IMR-90 (cell line): ENCODE measurements at places on chromosomes 13 and 19. TPM values are rescaled to one million over a fixed set of nuclear protein-coding genes. Genes with fewer than 3 reads are reported as not detected.

GRCh38 chr19:30006207-30006606 lies 64.2 kb downstream of the URI1 start:
- no peak for DNase-seq

The LPAR6 gene
- 1.4 and 4.4 TPM in 2 replicates for total RNA-seq

DNA sequence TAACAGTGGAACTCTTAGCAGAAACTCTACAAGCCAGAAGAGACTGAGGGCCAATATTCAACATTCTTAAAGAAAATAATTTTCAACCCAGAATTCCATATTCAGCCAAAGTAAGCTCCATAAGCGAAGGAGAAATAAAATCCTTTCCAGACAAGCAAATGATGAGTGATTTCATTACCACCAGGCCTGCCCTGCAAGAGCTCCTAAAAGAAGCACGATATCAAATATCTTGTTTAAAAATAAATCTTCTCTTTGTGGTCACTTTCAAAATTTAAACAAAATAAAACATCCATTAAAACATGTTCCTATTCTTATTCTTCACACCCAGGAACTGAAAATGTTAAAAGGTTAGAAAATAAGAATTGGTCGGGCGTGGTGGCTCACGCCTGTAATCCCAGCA lies 13.7 kb downstream of the MICU2 start:
- DNase-seq, result peak; percentile 21

GRCh38 chr19:53132141-53132991 lies at the start of gene ZNF415:
ZNF415 (minus strand) TSS chr19:53132910; CDS start chr19:53122676, 10,234 bp downstream.
- DNase-seq, result peak; percentile 67

GRCh38 chr19:41299755-41300089 lies 10.2 kb upstream of the CCDC97 start:
- peak; percentile 92 for DNase-seq

- DNase-seq, result no peak
Measured at GRCh38 chr13:112531263-112531794, 56.6 kb downstream of the TUBGCP3 start.

GRCh38 chr13:113448885-113449692 lies 4.2 kb downstream of the ADPRHL1 start:
- DNase-seq, result no peak

GRCh38 chr19:53102756-53103233 lies 427 bp downstream of the ZNF160 start:
- peak; percentile 31 for DNase-seq

DNA sequence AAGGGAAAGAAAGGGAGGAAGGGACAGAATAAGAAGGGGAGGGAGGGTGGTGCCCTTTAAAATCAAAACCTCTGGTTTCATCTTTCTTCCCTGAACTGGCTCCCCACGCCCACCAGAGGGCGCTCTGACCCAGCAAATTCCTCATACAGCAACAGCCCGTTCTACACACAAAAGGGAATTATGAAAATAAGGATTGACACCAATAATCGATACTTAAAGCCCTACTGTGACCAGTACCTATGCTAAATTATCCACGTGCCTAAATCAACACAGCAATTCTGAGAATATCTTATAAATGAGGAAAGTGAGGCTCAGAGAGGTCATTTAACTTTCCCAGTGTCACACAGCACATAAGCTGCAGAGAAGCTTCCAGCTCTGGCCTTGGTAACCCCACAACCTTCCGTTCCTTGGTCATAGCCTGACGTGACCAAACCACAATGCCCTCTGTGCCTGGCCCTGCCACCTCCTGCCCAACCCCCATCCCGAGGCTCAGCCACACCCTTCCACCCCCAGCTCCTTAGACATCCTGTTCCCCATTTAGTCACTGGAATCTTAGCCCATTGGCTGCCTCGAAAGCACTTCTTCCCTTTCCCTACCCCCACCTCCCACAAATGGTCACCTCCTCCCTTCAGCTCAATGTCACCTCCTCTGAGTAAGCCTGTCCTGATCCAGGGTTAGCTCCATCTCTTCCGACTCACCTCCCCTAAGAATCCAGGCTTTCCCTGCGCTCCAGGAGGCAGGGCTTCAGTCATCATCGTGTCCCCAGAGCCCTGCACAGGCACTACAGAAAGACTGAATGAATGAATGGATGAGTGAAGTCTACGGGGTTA lies 34.2 kb upstream of the PNMA8B start:
- DNase-seq, result peak; percentile 54

The AMER2 gene
- not detected in 2 replicates for total RNA-seq

- peak; percentile 53 for DNase-seq
Measured at GRCh38 chr19:5850743-5851293, 431 bp downstream of the FUT3 start.

The ZFP82 gene
- 3.9 and 5.0 TPM in 2 replicates for total RNA-seq

DNA sequence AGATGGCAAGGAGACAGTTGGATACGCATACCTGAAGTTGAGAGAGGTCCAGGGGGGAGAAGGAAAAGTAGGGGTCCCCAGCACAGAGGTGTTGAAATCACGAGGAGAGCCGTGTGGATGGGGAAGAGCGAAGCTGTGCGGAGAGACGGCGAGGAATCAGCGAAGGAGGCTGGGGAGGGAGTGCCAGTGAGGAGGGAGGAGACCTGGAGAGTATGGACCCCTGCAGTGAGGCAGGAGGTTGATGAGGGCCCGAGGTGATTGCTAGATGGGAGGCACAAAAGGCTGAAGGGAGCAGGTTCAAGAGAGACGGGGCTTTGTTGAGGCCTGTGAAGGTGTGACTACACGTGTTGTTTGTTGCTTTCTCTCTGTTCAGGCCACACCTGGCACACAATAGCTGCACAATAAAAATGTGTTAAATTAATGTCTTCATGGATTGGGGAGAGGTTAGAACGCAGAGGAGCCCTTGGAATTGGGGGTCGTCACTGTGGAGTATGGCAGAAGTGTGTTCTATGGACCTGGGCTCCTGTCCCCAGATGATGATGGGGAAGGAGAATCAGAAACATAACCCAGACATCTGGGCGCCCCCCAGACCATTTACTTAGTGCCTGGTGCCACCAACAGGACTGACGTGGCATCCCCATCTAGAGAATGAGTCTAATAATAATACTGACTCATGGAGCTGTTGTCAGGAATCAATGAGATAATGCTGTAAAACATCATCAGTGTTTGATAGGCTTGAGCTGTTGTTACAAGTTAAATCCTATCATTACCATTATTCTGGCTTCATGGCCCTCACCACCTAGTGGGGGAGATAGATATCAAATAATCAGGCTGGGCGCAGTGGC lies 137.5 kb downstream of the SIPA1L3 start:
- DNase-seq, result peak; percentile 68

GRCh38 chr13:75194717-75195462 lies 287.1 kb downstream of the TBC1D4 start:
- DNase-seq, result no peak

GRCh38 chr19:33863436-33863835 lies 66.8 kb downstream of the KCTD15 start:
- no peak for DNase-seq

The KIR3DL2 gene
- not detected in 2 replicates for total RNA-seq

DNA sequence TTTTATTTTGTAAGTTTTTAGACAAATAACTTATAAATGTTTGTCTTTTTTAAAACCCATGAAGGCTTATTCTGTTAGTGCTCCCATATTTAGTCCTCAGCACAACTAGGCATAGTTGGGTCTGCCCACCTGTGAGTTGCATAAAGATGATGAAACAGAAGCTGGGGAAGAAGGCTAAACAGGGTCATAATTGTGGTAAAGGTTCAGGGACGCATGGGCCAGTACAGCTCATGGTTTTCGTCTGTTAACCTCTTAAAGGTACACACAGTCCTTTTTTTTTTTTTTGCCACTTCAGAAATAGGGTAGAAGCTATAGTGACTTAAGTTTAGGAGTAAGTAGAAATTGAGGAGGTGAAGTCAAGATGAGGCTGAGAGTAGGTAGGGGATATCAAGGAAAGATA lies 58.3 kb downstream of the TM9SF2 start:
- no peak for DNase-seq

- DNase-seq, result no peak
Measured at GRCh38 chr19:48249502-48250014, 6.2 kb downstream of the CARD8 start.

DNA sequence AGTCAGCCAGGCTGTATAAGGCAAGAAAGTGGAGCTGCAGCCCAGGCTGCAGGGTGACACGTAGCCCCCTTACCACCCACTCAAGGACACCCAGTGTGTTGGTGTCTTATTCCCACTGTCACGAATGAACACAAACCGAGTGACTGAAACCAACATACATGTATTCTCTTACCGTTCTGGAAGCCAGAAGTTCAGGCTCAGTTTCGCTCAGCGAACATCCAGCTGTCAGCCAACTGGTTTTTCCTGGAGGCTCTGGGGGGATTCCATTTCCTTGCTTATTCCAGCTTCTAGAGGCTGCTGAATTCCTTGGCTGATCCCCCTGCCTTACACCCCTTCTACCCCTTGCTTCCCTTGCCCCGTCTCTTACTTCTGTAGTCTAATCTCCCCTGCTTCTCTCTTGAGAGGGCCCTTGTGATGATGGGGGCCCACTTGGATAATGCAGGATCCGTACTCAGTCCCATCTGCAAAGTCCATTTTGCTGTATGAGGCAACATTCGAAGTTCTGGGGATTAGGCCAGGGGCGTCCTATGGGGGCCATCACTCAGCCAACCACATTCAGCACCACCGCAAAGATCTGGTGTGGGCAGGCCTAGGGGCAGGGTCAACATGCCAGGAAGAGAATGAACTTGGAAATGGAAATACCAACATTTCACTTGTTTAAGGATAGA lies 47.3 kb upstream of the MTIF3 start:
- no peak for DNase-seq

- no peak for DNase-seq
Measured at GRCh38 chr13:40585911-40586471, 80.5 kb downstream of the FOXO1 start.

GRCh38 chr13:64397701-64398100 lies 2832.4 kb downstream of the PCDH9 start:
- DNase-seq, result peak; percentile 2

DNA sequence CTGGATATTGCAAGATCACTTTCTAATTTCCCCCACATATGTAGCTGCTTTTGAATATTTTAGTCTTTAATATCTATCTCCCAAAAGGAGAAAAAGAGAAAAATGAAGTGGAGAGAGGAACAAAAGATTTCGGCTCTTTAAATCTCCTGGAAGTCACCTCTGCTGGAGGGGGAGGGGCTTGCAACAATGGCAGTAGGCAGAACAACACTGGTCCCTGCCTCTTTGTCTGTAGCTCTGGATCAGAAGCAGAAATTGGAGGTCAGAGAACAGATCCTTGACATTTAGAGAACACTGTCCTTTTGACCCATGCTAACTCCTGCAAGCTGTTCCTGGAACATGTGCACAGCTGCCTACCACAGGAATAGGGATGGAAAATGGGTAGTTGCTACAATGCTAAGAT lies 86.7 kb upstream of the GPR12 start:
- DNase-seq, result no peak

The PSPN gene
- total RNA-seq, result 0.54 and 0.56 TPM in 2 replicates

- DNase-seq, result no peak
Measured at GRCh38 chr13:54945973-54946372, 1917.4 kb downstream of the OLFM4 start.

DNA sequence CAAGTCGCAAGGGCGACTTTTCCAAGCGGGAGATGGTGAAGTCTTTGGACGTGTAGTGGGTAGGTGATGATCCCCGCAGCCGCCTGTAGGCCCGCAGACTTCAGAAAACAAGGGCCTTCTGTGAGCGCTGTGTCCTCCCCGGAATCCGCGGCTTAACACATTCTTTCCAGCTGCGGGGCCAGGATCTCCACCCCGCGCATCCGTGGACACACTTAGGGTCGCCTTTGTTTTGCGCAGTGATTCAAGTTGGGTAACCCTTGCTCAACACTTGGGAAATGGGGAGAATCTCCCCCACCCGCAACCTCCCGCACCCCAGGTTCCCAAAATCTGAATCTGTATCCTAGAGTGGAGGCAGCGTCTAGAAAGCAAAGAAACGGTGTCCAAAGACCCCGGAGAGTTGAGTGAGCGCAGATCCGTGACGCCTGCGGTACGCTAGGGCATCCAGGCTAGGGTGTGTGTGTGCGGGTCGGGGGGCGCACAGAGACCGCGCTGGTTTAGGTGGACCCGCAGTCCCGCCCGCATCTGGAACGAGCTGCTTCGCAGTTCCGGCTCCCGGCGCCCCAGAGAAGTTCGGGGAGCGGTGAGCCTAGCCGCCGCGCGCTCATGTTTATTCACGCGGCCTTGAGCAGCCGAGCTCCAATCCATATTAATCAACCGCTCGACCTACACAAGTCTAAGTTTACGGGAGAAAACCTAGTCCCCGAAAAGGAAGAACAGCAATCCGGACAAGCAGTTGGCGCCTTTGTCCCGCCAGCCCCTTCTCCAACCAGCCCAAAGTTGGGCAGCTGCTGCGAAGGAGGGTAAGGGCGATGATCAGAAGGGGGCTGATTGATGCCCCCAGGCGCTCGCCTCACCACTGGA lies 9.9 kb downstream of the SOX21 start:
- DNase-seq, result no peak

The SOX21 gene
- not detected in 2 replicates for total RNA-seq

DNA sequence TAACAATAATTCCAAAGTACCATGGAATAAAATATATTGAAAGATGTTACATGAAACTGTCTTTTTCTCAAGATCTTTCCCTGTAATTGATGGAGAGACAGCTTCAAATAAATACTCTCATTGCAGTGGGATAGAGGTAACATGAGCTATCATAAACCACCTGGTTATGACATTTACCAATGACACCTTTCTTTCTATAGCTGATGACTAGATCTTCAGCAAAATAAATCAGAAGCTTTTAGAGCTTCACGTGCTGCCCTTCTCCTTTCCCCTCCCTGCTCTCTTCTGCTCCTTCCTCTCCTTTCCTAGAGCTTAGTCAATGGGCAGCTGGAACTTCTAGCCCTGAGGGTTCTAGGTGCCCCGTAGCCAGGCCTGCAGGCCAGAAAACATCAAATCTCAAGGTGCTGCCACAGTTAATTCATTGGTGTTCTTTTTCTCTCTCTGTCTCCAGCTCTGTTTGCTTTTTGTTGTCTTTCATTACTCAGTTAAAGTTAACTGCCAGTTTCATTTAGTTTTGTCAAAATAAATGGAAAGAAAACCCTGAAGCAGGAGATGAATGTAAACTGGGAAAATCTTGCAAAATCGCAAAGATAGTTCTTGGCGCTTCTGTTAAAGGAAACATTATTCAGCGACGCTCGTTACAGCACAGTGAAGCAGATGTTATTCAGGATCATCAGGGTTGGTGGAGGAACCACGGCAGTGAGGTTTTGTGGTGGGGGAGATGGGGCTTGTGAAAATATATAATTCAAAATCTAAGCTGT lies 8.3 kb upstream of the METTL21C start:
- no peak for DNase-seq
